ENCODE measurements at places on chromosomes 6 and 20. TPM values are rescaled to one million over a fixed set of nuclear protein-coding genes. Genes with fewer than 3 reads are reported as not detected.

GRCh38 chr6:11977738-11978137 lies 34.4 kb upstream of the HIVEP1 start:
- no peak for DNase-seq

- DNase-seq = no peak
Measured at GRCh38 chr6:131951576-131952230, 531 bp upstream of the CCN2 start.

FAM217A gene
- not detected for total RNA-seq

TAAR9 gene
- not detected for total RNA-seq

MUC22 gene
- total RNA-seq = not detected

CFAP206 gene
- total RNA-seq = not detected

Measured in K562 (cell line).